SHP77 treated with DMSO at 0.1 percent for 48 hours (cell line): ENCODE measurements at places on chromosomes 3 and 15.

DNA sequence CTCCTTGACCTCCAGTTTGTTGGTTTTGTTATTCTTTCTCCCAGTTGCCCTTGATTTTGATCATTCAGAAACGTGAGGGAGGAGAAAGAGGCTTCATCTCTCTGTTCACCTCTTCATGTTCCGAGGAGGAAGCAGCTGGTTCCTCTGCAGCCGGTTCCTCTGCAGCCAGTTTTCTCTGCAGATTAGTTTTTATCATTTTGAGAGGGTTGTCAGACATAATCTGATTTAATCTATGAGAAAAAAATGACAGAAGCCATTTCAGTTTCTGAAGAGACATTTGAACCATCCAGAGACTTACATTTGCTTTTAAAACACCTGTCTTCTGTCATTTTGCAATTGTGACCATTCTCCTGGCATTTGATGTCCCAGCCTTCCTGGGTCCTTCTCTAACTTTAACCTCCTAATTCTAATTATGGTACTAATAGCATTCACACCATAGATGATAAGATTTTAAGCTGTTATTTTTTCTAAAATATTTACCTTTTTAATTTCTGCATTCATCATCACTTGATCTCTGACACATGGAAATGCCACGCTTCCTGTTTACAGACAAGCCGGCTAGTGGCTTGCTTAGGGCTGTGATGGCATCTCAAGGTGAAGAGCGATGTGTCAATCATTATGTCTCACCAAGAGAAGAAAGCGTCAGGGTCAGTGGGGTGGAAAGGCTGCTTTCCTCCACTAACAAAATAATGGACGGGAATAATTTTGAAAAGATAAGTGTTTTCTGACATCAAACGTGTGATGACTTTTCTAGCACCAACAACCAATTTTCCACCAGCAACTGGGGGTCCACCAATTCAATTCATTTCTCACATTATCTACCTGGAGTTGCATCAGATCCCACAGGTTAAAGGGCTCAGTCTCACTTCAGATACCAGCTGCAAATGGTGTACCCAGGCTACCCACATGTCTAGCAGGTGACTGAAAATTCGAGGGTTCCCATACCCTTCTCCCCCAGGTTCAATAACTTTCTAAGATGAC is 76.4 kb downstream of the CHRNA7 start:
- DNase-seq = no peak

GRCh38 chr15:38112406-38112805 is 140.2 kb upstream of the SPRED1 start:
- no peak for DNase-seq

- DNase-seq = no peak
Measured at GRCh38 chr3:100105501-100105900, 8.8 kb downstream of the FILIP1L start.

- DNase-seq = no peak
Measured at GRCh38 chr15:40441565-40442531, 1.1 kb downstream of the BAHD1 start.
